ENCODE measurements at places on chromosomes 3 and 15.

DNA sequence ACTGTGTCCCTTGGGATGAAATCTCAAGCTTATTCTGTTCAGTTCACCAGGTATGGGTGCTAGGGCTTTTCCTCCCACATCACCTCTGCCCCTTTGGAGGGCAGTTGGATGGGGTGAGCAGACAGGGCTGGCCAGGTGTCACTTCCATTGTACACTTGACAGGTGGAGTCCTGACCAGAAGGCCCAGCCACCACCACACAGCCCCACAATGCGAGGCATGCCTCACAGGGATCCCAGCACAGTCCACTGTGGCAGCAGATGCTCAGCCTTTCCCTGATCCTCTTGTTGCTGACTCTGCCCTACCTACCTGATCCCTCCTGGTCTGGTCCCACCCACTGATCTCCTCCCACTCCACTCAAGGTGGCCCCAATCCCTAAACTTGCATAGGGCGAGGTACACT is 88.2 kb downstream of the ANP32A start:
- DNase-seq = no peak

DNA sequence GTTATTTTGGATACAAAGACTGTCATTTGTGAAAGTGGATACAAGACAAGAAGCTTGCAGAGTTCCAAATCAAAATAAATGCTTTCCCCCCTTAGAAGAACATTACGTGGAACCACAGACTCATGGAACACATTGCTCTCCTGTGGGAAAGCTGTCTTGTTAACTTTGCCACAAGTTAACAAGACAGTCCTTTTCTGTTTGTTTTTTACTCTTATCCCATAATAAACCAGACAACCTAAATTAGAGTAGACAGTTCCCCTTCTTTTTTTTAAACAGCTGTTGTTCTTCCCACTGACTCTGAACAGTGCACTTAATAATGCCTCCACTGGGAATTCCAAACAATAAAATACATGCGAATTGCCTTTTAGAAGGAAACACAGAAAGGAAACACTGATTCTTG is 255.3 kb upstream of the UBE2E2 start:
- DNase-seq = no peak

GRCh38 chr3:71133865-71134264 is 449.7 kb downstream of the FOXP1 start:
- DNase-seq = no peak

DNA sequence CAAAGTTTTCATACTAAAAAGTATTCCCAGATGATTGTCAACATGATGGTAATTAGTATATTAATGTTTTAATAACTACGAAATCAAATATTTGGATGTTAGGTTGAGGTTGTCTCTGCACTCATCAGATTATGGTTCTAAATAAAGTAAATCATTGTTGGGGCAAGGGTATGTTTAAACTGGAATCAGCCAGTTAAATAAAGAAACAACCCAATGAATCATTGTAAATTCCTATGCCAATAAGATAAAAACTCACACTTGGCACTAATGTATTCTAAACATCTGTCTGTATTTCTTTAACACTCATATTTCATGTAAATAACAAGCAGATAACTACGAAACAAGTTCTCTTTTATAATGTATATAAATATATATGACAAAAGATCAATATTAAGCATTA is 92.7 kb downstream of the PEAK1 start:
- DNase-seq = no peak

- DNase-seq = no peak
Observed at GRCh38 chr3:28575746-28576613, 227.4 kb upstream of the AZI2 start.

DNA sequence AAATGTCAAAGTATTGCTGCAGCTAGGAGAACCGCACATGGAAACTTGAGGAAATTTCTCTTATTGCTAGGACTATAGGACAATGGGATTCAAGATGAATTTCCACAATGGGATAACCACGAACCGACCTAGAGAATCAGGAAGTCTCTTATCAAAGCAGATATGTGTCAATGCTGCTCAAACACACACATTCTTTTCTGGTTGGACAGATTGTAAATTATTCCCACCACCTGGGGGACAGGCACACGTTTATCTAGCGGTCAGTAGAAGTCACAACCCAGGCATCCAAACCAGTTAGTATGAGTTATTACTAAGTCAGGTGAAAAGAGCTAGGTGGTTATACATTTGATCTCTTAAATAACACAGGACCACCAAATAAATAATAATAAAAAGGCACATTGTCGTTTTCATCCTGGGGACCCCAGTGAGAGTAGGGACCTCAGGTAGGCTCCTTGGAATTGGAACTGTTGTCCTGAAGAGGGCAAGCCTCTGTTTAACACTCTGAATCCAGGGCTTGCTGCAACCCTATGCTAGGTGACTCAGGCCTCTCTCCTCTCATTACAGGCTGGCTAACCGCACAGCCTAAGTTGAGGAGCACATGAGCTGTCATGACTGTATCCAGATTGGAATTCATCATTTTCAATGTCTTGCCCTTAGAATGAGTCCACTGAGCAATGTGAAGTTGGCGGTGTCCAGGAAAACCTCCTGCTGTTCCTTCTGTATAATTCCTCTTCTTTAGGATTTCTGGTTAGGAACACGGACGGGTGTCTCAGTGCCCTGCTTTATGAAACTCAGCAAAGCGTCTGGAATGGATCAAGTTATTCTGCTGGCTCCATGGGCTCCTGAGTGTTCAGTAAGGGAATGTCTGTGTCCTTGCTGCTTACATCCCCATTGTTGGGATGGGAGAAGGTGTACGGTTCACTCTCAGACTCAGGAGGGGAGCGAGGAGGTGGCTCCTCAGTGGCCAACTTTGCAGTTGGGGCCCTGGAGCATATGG is 59.0 kb downstream of the CLEC3B start:
- DNase-seq = no peak

GRCh38 chr3:139131951-139132350 is 87.3 kb upstream of the PRR23C start:
- no peak for DNase-seq
